ENCODE measurements at places on chromosomes 11 and 22. TPM values are rescaled to one million over a fixed set of nuclear protein-coding genes. Genes with fewer than 3 reads are reported as not detected.

The MAPK11 gene
- 7.9 TPM for polyA plus RNA-seq

The LMO1 gene
- 0.10 TPM for polyA plus RNA-seq

The C11orf97 gene
- not detected for polyA plus RNA-seq

The TEX54 gene
- polyA plus RNA-seq, result not detected

The ADM2 gene
- 0.31 TPM for polyA plus RNA-seq

The PATE2 gene
- polyA plus RNA-seq, result not detected

The OR52A5 gene
- polyA plus RNA-seq, result not detected

The PATE4 gene
- polyA plus RNA-seq, result not detected

The C11orf65 gene
- 0.56 TPM for polyA plus RNA-seq

The SF3A1 gene
- polyA plus RNA-seq, result 34.7 TPM

The ZBED5 gene
- 15.1 TPM for polyA plus RNA-seq

The COPB1 gene
- 58.7 TPM for polyA plus RNA-seq

The FREY1 gene
- not detected for polyA plus RNA-seq

The GVQW3 gene
- 0.34 TPM for polyA plus RNA-seq

The STT3A gene
- polyA plus RNA-seq, result 53.0 TPM

The MYO18B gene
- 0.06 TPM for polyA plus RNA-seq

The C11orf52 gene
- polyA plus RNA-seq, result 22.0 TPM

The MOGAT2 gene
- polyA plus RNA-seq, result 0.18 TPM

The MS4A2 gene
- polyA plus RNA-seq, result 0.09 TPM

The YAP1 gene
- polyA plus RNA-seq, result 10.8 TPM

The RGL4 gene
- 0.40 TPM for polyA plus RNA-seq

The UBE4A gene
- 14.7 TPM for polyA plus RNA-seq

The IL17REL gene
- polyA plus RNA-seq, result not detected

The POU2F3 gene
- polyA plus RNA-seq, result 0.08 TPM

The CALCA gene
- polyA plus RNA-seq, result 0.15 TPM

The PRG2 gene
- polyA plus RNA-seq, result 0.79 TPM

The FAM180B gene
- polyA plus RNA-seq, result not detected

The MYOD1 gene
- polyA plus RNA-seq, result not detected

The GGTLC3 gene
- polyA plus RNA-seq, result not detected

The CHRNA10 gene
- polyA plus RNA-seq, result 0.33 TPM

The DRG1 gene
- 60.2 TPM for polyA plus RNA-seq

The TAF6L gene
- 13.1 TPM for polyA plus RNA-seq

The HOATZ gene
- not detected for polyA plus RNA-seq

The TRIM51 gene
- not detected for polyA plus RNA-seq

The TLCD5 gene
- polyA plus RNA-seq, result 2.7 TPM

The CBLIF gene
- polyA plus RNA-seq, result 2.1 TPM

The SPTY2D1 gene
- 7.6 TPM for polyA plus RNA-seq

Measured in adipose tissue (tissue), 3 donors.